ENCODE measurements at places on chromosomes 6 and 20. TPM values are rescaled to one million over a fixed set of nuclear protein-coding genes. Genes with fewer than 3 reads are reported as not detected.

Gene KIAA1755
- 1.1 TPM for total RNA-seq

Gene REV3L
- 18.2 TPM for total RNA-seq

GRCh38 chr20:40941133-40941610 lies 87.5 kb upstream of the TOP1 start:
- no peak for DNase-seq

- no peak for DNase-seq
Observed at GRCh38 chr6:89508755-89509563, 76.0 kb downstream of the ANKRD6 start.

DNA sequence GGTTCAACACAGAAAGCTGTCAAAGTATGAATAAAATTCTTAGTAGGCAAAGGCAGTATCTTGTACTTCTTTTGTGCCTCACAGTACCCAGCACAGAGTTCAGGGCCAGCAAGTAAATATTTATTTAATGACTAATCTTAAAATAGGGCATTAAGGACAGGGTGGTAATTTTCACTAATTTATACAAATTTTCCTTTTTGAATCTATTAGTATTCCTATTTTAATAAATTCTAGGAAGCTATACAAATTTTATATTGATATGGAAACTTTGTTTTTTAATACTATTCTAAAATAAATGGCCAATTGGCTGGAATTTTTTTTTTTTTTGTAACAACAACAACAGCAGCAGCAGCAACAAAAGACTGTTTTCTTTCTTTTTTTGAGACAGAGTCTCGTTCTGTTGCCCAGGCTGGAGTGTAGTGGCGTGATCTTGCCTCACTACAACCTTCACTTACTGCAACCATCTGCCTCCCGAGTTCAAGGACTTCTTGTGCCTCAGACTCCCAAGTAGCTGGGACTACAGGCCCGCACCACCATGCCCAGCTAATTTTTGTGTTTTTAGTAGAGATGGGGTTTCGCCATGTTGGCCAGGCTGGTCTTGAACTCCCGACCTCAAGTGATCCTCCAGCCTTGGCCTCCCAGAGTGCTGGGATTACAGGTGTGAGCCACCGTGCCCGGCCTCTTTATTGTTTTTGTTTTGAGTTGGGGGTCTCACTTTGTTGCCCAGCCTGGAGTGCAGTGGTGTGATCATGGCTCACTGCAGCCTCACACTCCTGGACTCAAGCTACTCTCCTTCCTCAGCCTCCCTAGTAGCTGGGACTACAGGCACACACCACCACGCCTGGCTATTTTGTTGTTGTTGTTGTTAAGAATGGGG lies 85.2 kb downstream of the FKBP5 start:
- no peak for DNase-seq

Gene ZC2HC1B
- total RNA-seq, result not detected

DNA sequence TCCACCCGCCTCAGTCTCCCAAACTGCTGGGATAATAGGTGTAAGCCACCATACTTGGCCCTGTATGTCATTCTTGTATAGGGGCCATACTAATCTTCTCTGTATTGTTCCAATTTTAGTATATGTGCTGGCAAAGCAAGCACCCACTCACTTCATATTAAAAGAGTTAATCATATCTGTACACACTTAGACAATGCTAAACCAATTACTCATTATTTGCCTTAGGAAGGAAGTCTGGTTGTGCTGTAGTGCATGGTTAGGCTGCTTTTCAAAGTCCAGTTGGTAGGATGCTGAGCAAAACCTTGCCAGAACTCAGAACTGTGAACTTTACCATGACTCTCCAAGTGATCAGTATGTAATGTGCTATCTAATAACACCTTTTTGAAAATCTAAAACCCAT lies 88.6 kb downstream of the LIN28B start:
- peak; percentile 72 for DNase-seq

GRCh38 chr6:32168807-32169591 lies 4.6 kb downstream of the EGFL8 start:
- DNase-seq, result no peak

Gene C20orf141
- not detected for total RNA-seq

Gene BEND3
- total RNA-seq, result 3.7 TPM

- no peak for DNase-seq
Observed at GRCh38 chr20:47800623-47801022, 15.3 kb upstream of the SULF2 start.

Gene CAGE1
- total RNA-seq, result 0.30 TPM

- no peak for DNase-seq
Observed at GRCh38 chr20:63027922-63028389, 21.2 kb upstream of the BHLHE23 start.

Gene FHL5
- not detected for total RNA-seq

GRCh38 chr20:48912065-48912464 lies 9.4 kb upstream of the ARFGEF2 start:
- DNase-seq, result no peak

Gene UTRN
- 62.1 TPM for total RNA-seq

GRCh38 chr20:16672299-16672698 lies 57.5 kb upstream of the SNRPB2 start:
- no peak for DNase-seq

DNA sequence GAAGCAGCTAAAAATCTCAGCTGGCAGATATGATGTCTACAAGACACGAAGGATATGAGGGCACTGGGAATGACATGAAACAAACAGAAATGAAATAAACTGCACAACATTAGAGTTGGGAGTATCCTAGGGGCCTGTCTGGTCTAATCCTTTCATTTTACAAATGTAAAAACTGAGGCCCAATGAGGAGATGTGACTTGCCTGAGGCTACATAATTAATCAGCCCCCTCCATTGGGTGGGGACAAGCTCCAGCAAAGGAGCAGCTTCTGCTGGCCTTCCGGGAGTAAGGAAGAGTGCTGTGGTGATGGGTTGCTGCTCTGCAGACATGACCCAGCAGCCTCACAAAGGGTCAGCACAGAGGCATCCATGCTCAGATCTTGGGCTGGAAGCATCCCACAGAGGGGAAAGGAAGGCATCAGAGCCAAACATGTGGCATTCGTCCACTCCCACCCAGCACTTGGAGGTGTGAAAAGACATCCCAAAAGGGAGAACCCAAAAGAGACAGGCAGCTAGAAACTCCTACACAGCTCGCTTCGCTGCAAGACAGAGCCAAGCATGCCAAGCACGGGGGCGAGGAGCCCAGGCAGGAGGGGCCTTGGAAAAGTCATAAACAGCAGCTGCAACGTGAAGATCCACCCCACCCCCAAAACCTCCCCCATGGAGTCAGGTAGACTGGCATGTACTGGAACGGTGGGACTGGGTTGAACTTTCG lies 183.7 kb downstream of the UNC5CL start:
- DNase-seq, result no peak

- no peak for DNase-seq
Observed at GRCh38 chr6:33277663-33278391, 904 bp downstream of the B3GALT4 start.

Gene TBXT
- total RNA-seq, result not detected

DNA sequence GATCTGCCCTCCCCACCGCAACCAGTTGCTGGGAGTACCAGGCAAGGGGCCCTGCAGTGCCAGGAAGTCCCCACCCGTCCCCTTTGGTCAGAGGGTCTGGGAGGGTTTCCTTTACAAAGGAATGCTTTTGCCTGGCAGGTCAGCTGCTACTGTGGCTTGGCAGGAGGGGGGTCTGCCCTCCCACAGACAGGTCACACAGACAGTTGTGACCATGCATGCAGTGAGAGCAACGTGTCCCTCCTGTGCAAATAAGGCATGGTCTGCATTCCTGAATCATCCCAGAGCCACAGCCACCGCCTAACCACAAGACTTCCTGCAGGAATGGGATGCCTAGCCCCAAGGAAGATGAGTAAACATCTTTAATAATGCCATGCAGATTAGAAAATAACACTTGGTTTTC lies 439 bp upstream of the F13A1 start:
- DNase-seq, result no peak

DNA sequence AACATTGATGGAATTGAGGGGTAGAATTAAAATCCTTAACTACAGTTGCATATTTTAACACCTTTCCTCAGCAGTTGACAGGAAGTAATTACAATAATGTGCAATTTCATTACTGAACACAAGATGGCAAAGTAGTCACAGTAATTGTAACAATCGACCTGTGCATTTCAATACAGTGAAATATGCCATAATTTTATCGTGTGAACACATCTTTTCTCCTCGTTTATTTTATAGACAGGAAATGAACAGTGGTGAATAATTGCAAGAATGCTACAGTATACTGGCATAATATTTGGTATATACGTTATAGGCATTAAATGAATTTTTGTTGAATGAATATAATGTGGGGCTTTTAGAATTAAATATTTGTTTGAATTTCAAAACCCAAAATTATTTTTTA lies 25.0 kb downstream of the CYB5R4 start:
- peak; percentile 26 for DNase-seq

GRCh38 chr6:167092672-167093339 lies 30.1 kb upstream of the CCR6 start:
- no peak for DNase-seq

Gene MEP1A
- not detected for total RNA-seq

DNA sequence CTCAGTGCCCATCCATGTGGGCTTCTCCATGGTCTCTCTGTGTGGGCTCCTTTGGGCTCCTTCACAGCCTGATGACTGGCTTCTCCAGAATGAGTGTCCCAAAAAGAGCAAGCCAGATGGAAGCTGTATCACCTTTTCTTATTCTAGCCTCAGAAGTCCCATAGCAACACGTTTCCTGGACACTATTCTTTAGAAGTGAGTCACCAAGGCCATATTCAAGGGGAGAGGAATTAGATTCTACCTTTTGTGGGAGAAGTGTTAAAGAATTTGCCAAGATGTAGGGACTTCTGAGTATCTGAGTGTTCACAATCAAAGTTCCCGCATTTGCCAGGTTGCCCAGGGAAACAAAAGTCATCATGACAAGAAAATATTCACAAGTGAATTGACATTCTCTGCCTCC lies 20.7 kb upstream of the TBC1D22B start:
- DNase-seq, result peak; percentile 69

Gene BEND6
- 8.3 TPM for total RNA-seq

GRCh38 chr6:157328108-157328692 lies 4.9 kb upstream of the TMEM242 start:
- peak; percentile 26 for DNase-seq

- no peak for DNase-seq
Observed at GRCh38 chr6:168715643-168716481, 274.9 kb downstream of the SMOC2 start.

- DNase-seq, result peak; percentile 1
Observed at GRCh38 chr6:114304304-114304887, 38.4 kb downstream of the HS3ST5 start.

Gene CRIP3
- total RNA-seq, result not detected

DNA sequence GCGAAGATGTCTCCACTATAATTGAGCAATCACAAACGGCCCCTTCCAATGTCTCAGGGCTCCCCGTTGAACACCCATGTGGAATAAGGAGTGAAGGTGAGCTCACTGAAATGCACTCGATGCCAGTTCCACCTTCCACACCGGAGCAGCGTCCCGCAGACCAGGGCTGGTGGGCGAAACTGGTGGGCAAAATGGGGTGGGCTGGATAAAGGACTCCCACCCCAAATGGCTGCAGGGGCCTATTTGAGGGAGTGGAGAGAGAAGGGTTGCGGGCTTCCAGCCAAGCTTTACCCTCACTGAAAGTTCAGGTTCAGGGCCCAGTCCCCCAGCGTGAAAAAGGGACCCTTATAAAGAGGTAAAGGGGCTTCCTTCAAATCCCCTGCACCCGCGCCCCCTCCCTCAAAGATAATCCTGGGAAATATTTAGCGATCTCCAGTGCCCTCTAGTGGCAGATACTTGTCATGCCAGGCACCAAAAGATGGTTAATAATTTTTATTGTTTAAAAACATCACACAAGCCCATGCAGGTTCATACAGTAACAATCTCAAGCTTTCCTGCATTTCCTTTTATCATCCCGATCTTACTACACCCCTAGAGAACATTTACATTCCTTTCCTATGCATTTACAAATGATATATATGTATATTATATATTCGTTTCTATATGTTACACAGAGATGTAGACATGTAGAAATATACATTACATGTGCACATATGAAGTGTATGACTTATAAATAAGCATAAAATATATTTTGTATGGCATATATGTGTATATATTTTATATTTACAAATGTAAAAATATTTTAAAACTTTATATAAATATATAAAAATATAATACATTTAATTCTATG lies 58.2 kb upstream of the NKX2-2 start:
- DNase-seq, result no peak

- DNase-seq, result no peak
Observed at GRCh38 chr6:161828355-161828754, 554.5 kb upstream of the AGPAT4 start.

DNA sequence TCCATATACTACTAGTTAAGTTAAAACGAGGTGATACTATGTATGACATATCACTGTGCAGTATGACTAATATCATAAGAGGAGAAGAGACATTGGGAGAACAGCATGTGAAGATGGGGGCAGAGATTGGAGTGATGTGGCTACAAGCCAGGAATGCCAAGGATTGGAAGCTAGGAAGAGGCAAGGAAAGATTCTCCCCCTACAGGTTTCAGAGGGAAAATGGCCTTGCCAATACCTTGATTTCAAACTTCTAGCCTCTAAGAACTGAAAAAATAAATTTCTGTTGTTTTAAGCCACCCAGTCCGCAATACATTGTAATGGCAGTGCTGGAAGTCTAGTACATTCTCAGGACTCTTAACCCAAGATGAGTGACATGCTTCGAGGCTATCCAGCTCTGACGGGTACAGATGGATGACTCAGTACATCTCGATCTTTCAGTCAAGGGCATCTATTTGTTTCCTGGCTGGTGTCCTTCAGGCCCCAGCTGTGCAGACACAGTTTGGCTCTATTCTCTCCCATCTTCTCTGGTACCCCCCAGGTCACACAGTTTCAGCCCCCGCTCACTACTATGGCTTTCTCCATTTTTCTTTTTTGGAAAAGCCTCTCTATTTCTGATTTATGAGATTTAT lies 55.5 kb upstream of the THEMIS start:
- no peak for DNase-seq

GRCh38 chr20:60447703-60448102 lies 489.5 kb downstream of the CDH26 start:
- DNase-seq, result peak; percentile 15

GRCh38 chr6:157879034-157879872 lies 56.2 kb downstream of the SNX9 start:
- no peak for DNase-seq

Gene PNPLA1
- not detected for total RNA-seq

Gene BCAS1
- total RNA-seq, result 0.31 TPM

GRCh38 chr6:69988458-69989126 lies 122.2 kb downstream of the COL19A1 start:
- no peak for DNase-seq

Gene SLC17A9
- 12.4 TPM for total RNA-seq

DNA sequence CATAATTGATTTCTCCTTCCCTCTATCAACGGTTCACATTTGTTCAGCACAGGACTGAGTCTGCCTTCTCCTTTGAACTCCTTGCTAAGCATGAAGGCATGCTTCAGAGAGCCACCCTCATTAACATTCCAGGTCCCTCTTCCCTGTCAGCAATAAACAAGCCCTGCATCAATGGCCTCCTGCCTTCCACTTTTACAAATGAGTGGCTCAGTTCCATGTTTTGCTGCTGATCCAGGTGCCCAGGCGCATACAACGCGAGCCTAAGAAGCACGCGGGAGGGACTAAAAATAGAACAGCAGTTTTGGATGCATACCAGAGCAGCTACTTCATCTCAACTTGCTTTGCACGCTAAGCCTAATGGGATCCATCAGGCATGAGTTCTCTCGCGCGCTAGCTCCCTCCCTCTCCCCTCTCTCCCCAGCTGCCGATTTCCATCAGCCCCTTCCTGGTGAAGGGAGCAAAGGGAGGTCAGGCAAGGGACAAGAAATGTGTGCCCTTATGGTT lies 53.4 kb downstream of the TRAF3IP2 start:
- DNase-seq, result peak; percentile 98

Gene MYBL2
- 6.2 TPM for total RNA-seq
